ENCODE measurements at places on chromosomes 3 and 15. TPM values are rescaled to one million over a fixed set of nuclear protein-coding genes. Genes with fewer than 3 reads are reported as not detected.

DNA sequence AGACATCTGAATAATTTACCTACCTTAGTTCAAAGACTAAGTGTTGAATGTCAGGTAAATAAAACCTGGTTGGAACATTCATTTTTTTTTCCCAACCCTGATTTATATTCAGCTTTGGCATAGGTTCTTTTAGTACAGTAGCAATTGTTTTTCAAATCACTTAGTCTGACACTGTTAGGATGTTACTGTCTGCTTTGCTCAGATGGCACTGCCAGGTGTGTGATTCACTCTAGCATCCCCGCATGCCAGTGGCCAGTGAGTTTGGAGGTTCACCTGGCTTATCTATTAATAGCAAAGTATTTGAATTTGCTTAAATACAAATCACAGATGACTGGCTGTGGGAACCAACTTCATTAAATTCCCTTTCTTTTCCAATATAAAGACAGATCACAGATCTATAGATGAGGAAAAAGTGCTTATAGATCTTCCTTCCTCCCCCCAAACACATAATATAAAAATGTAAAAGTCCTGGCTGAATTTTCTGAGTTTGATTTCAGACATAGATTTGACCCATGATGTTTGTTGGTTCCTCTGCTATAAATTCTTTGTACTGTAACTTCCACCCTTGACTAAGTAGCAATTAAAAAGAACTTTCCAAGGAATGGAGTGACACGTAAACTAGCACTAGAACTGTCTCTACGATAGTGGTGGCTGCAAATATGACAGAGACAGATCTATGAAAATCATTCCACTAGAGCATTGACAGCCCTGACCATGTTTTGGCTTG lies 3.9 kb downstream of the THBS1 start:
- DNase-seq = no peak
- H3K4me3 ChIP-seq = no peak overlapping the region
- no peak overlapping the region for H3K27ac ChIP-seq
- H3K36me3 ChIP-seq = no peaks in the 10 kb centered on the region
- H3K27me3 ChIP-seq = peaks cover 25% of the 10 kb centered on the region

The PIGZ gene
- 1.9 TPM for total RNA-seq

The LMCD1 gene
- 1.2 TPM for total RNA-seq

The GUCA1C gene
- total RNA-seq = not detected

The ALDH1A2 gene
- total RNA-seq = not detected
